Fibroblast of skin of right biceps (primary cell): ENCODE measurements at places on chromosomes 1 and 21.

DNA sequence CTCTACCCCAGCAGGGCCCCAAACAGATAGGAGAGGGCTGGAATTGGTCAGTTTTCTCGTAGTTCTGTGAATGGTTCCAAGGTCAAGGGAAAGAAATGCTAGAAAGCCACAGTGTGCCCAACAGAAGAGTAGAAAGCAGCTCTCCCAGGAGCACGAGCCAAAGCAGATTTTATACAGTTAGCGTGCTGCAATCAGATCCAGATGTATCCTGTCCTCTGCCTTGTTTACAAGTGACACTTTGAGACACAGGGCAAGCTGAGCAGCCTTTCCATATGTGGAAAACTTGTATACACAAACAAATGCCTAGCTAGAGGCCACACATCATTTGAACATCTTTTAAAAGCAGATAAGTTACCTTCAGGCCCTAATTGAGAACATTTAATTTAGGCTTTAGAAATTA is 6.5 kb downstream of the VAMP3 start:
- DNase-seq = no peak

GRCh38 chr1:29258189-29258975 is 22.1 kb downstream of the PTPRU start:
- no peak for DNase-seq

- DNase-seq = no peak
Observed at GRCh38 chr1:211559222-211560010, 19.5 kb downstream of the SLC30A1 start.

GRCh38 chr1:71964188-71964587 is 318.2 kb downstream of the NEGR1 start:
- DNase-seq = peak; percentile 10

DNA sequence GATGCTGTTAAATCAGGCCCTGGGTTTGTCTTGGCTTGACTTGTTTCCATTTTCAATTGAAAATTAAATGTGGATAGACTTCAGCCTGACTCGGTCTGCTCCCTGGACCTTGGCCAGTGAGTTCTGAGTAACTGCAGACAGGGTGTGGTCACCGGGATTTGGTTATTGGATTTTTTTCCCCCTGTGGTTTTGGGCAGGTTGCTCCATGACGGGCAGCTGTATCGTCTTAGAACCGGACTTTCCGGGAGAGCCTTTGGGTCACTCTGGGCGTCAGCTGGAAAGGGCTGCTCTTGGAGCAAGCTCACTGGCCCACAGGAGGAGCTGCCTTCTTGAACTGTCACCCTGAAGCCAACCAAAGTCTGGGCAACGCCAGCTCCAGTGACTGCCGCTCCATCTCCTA is 75.0 kb downstream of the CLIC6 start:
- DNase-seq = peak; percentile 59

DNA sequence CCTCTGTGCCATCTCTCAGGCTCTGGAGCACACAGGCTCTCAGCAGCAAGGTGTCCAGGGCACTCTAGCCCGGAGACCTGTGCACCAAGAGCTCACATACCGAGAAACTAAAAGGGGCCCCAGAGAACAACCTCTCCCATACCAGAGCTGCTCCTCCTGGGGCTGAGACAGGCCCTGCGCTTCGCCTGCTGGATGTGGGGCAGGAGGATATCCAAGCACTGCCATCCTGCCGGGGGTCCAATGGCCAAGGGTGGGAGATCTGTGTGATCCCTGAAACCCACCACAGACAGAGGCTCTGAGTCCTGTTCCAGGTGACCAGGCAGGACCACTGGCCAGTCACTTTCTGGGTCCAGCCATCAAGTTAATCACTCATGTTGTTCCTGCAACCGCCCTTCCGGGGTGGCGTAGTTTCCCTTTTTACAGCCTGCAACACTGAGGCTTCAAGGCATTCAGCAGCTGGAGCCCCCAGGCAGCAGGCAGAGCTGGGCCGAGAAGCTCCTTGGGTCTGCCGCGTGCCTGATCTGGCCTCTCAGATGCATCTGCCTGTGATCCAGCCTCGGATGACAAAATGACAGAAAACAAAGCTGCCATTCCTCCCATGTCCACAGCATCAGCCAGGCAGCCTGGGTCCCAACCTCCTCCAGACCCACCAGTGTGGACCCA is 36.7 kb upstream of the ACTRT2 start:
- DNase-seq = no peak

GRCh38 chr1:150008699-150009098 is 1.8 kb downstream of the OTUD7B start:
- DNase-seq = no peak
